ENCODE measurements at places on chromosomes 7 and 10.

- DNase-seq: no peak
Observed at GRCh38 chr7:47844311-47844710, 104.0 kb downstream of the PKD1L1 start.

DNA sequence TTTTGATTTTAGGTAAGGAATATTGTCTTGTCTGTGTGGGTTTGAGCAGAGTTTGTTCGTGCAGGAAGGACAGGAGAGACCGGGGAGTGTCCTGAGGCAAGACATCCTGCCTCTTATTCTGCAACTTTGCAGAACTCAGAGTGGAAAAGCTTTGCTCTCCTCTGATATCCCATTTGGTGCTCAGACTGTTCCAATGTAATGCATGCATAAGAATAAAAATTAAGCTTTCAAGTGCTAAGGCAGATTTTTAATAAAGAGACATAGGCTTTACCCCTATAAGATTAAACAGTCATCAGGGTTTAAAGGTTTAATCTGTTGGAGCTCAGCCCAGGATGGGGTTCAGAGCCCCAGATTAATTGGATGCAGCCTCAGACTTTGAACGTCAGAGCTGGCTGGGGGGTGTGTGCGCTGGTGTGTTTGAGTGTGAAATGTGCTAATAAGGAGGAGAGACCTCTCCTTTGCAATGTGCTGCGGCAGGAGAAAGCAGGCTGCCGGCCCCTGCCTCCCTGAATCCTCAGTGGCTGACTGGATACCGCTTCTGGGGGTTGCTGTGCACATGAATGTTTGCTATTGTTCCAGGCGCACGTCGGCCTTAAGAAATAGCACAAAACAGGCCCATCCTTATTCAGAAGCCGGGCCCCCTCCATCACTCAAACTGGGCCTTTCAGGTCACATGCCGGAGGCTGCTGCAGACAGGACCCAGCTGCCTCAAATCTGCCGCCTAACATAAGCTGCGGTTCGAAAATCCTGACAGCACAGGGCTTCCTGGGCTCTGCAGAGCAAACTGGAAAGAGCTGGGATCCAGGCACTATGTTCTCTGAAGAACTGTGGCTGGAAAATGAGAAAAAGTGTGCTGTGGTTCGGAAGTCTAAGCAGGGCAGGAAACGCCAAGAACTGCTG lies 84.1 kb upstream of the PRR15 start:
- no peak for DNase-seq

GRCh38 chr10:121069061-121069850 lies 218.1 kb downstream of the WDR11 start:
- DNase-seq: no peak

DNA sequence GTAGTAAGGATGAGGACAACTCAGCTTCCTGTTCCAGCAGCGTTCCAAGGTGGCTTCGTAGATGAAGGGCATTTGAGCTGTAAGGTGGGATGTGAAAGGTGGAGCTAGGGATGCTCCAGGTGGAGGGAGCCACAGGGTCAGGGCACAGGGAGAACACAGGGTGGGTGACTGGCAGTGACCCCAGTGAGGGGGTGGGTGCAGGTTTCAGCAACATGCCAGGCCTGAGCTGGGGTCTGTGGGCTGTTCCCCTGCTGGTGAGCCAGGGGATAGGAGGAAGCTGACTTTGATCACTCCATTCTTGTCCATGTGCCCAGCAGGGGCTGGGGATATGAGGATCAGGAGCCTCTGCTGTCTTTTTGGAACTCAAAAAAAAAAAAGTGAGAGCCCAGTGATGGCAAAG lies 33.2 kb downstream of the CDH23 start:
- DNase-seq: no peak

DNA sequence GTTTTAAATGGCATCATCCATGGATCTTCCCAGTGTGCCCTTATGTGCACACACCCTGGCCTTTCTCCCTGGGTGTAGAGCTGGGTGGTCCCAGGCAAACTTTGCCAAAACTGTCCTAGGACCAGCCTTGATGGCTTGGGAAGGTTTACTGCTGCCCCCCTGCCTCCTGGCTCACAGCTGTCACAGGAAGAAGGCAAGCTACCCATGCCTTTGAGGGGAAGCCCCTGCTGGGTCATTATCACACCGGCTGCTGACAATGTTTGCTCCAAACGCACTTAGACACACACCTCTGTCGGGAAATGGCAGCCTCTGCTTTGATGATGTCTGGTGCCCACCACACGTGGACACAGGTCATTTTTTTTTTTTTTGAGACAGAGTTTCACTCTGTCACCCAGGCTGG lies 25.2 kb upstream of the FIGNL1 start:
- DNase-seq: no peak

DNA sequence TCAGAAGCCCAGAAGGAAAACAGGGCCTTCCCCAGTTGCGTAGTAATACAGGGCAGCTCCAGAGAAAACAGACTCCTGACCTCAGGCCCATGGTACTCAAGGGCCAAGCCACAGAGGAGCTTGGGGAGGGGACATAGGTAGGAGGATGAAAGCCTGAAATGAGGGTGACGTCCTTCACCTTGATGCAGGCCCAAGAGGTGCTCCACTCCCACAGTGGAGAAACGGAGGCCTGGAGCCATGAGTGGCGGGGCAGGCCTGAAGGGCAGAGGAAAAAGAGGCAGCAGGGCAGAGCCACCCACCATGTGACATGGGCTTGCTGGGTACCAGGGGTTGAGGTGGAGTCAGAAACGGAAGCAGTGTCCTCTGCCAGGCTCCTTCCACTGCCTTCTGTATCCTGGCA lies 83.0 kb downstream of the C10orf105 start:
- no peak for DNase-seq

GRCh38 chr7:64870656-64871055 lies 32.4 kb upstream of the ZNF273 start:
- no peak for DNase-seq

DNA sequence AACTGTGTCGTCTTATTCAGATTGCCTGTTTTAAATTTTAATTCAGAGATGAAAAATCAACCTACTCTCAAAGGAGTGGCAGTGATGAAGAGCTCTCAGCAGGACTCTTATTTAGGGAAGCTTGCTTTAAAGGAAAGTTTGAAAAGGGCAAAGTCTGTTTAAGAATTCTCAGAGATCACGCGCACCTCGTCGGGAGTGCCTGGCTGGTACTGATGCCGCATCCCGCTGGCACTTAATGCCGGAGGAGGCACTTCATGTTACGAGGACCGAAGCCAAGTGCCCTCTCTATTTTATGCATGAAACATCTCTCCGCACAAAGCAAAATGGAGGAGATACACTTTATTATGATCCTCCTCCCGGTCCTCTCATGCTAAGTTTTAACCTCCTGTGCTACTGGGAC lies 71.1 kb upstream of the INSYN2A start:
- no peak for DNase-seq

- no peak for DNase-seq
Observed at GRCh38 chr7:23234569-23235296, 11.8 kb upstream of the GPNMB start.

DNA sequence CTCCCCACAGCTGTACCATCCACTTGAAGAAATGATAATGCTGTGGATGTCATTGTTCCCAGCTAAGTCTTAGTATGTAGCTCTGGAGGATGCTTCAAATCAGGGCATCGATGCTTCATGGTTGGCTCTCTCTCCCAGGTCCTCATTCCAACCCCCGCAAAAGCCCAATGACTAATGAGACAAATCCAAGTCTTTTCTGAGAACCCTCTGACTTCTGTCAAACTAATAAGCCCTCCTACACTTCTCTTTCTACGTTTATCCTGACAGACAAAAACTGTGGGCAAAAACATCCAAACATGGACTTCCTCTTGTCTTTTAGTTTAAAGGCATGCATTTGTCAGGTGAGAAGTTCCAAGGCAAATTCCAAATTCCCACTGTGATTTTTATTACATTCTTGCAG lies 260.4 kb upstream of the TAC1 start:
- no peak for DNase-seq

DNA sequence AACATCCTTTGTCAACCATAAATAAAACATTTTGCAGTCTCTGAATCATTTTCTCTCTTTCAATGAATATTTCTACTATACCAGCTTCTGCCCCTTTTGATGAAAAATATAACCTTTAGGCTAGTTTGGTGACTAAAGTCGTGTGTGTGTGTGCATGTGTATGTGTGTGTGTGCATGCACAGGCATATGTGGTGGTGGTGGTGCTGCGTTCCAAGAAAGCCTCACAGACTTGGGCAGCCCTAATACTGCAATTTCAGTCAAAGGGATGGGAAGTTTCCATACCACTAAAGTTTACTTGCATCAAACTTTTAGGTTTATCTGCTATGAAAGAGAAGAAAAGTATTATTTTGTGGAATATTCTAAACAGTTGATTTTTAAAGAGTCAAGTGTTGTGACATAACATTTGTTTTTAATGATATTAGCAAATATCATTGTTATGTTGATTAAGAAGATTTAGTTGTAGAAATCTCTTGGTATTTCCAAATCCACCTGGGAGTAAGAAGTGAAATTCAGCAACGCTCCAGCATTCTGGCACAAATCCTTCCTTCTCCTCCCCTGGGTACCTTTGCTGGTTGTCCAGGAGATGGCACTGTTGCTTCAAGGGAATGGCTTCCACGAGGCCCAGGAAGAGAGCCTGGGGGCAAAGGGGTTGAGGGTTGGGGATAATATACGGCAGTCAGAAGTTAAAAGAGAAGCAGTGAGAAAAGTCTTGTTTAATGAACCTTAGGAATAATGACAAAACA lies 41.5 kb downstream of the ASB4 start:
- DNase-seq: no peak

DNA sequence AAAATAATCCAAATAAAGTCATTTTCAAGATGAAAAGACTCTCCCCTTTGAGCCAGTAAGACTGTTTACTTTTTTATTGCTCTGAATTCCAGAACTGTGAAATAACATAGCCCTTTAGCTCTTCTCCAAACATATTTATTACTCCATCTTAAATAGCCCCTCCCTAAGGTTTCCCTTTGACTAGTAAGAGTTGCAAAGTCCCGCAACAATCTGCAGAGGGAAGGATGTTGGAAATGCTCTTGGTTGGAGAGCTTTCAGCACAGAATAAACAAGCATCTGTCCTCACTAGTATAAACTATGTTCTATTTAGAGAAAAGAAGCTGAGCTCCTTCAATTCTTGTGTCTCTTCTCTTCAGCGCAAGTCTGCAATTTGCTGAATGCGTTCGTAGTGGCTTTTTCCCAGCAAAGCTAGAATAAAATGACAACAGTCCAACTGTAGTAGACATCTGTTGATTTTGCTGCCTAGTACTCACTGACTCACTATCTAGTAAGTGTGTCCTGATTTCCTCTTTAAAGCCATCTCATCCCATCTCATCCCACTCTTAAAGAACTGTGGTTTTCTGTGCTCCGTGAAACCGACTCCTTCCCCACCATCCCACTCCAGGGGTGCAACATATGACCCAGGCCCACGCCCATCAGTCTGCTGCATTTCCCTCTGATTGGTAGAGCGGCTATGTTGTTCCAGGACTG lies 104.0 kb downstream of the FAM107B start:
- DNase-seq: no peak

GRCh38 chr10:77208684-77209256 lies 428.8 kb downstream of the KCNMA1 start:
- no peak for DNase-seq

- no peak for DNase-seq
Observed at GRCh38 chr10:90790422-90790821, 67.4 kb downstream of the HTR7 start.

DNA sequence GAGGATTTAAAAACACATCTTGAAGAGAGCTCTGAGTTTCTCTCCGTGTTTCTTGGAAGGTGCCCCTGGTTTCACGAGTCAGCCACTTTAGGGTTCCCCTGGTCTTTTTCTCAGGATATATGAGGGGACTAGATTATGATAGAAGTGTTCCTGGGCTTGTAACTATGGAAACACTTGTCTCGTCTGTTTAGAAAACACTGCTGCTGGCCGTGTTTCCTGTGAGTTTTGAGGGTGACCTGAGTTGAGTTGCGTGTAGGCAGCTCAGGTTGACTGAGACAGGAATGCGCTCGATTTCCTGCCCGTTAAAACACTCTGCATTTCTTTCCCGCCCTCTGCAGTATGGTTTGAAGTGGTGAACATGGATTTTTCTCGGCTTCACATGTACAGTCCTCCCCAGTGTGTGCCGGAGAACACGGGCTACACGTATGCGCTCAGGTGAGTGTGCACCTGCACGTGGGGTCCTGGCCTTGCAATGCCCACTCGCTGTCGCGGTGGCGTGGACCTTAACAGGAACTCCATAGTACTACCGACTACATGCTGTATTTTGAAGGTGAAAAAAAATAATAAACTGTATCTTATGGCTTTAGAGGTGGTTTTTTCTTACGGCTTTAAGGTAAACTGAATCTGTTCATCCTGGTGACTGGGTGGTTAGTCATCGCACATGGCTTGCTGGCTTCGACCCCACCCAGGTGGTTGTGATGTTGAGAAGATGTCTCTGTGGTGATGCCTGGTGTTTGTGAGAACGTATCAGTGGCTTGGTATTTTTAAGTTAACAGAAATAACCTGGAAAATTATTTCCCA lies at the start of gene SUN1:
SUN1 (plus strand) TSS at position 310 of the 801 bp plus-strand sequence; CDS start at position 359, 49 bp downstream.
- no peak for DNase-seq

DNA sequence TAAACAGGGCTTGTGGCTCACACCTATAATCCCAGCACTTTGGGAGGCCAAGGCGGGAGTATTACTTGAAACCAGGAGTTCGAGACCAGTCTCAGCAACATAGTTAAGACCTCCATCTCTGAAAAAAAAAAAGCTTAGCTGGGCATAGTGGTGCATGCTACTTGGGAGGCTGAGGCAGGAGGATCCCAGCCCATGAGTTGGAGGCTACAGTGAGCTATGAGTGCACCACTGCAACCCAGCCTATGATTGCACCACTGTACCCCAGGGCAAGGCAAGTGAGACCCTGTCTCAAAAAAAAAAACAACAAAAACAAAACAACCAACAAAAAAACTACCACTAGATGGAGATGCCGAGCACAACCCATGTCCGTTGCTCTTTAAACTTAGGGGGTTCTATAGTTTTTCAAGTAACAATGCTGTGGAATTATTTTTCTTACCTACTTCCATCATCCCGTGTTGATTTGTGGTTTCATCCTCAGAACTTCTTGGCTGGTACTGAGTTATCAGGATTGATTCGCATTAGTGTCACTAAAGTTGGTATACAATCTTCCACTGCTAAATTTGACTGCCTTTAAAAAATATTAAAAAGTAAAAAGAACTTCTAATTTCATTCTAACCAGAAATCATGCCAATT lies 12.2 kb upstream of the REPIN1 start:
- DNase-seq: no peak

- DNase-seq: no peak
Observed at GRCh38 chr10:118430190-118430589, 88.1 kb upstream of the FAM204A start.
